ENCODE measurements at places on chromosomes 4 and X.

DNA sequence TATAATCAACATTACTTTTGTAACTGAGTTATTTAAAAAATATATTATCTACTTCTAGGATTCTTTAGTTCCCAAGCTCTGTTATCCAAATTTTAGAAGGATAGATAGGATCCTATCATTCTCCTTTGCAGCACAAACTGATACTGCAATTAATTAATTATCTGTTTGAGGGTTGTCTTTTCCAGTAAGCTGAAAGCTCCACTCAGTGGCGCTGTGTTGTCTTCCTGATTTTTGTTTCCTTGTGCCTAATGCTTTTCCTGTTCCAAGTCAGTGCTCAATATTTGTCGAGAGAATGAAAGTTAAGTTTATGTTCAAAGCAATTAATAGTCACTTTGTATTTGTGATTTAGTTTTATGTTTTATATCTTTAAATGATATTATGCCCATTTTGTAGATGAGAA lies 107.4 kb upstream of the ANK2 start:
- no peak overlapping the region for H3K27ac ChIP-seq
- H3K4me3 ChIP-seq, result no peak overlapping the region
- H3K36me3 ChIP-seq, result no peaks in the 10 kb centered on the region
- peaks cover 11% of the 10 kb centered on the region for H3K27me3 ChIP-seq
- DNase-seq, result no peak

DNA sequence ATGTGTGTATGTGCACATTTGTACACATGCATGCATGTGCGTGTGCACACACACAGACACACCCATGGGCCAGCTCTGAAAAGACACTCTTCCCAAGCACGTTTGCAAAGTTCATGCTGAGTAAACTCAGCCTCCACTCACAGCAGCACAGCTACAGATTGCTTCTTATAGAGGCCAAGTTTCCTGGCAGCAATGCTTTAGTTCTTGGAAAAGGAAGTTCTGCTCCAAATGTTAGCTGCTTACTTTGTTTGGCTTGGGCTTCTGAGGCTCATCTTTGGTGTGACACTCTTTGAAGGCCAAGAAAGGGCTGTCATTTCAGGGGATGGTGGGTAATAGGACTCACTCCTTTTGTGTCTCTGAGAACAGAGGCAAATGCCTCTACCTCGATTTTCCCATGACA lies 6.6 kb downstream of the PLP1 start:
- H3K36me3 ChIP-seq, result no peaks in the 10 kb centered on the region
- peaks cover 1% of the 10 kb centered on the region for H3K27me3 ChIP-seq
- no peak overlapping the region for H3K4me3 ChIP-seq
- no peak overlapping the region for H3K27ac ChIP-seq

- H3K36me3 ChIP-seq, result no peaks in the 10 kb centered on the region
- no peak overlapping the region for H3K4me3 ChIP-seq
- no peak overlapping the region for H3K27ac ChIP-seq
- no peaks in the 10 kb centered on the region for H3K4me1 ChIP-seq
- H3K27me3 ChIP-seq, result peaks cover 5% of the 10 kb centered on the region
Measured at GRCh38 chr4:150012851-150013360, 65.3 kb upstream of the DCLK2 start.

- H3K27ac ChIP-seq, result no peak overlapping the region
- no peak overlapping the region for H3K4me3 ChIP-seq
- no peaks in the 10 kb centered on the region for H3K27me3 ChIP-seq
- no peaks in the 10 kb centered on the region for H3K4me1 ChIP-seq
Measured at GRCh38 chrX:130626521-130626920, 224.7 kb downstream of the RBMX2 start.

DNA sequence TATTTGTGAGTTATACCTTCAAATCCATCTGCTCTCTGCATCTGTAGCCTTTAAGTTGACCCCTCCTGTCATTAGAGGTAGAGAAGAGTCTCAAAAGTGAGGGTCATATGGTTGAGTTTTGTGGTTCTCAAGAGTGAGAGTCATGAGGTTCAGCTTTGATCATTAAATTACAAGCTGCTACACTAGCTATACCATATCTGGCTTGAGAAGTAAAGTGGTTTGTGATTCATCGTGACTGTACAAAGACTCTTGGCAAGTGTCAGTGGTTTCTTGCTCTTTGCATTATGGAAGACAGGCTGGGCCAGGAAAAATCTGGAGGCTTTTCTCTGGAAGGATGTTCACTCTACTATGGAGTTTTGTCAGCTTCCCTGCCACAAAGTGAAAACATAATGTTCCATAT lies 170.6 kb downstream of the ZC4H2 start:
- peaks cover 4% of the 10 kb centered on the region for H3K4me1 ChIP-seq
- H3K4me3 ChIP-seq, result no peak overlapping the region
- no peaks in the 10 kb centered on the region for H3K27me3 ChIP-seq
- no peak overlapping the region for H3K27ac ChIP-seq
- no peaks in the 10 kb centered on the region for H3K36me3 ChIP-seq

DNA sequence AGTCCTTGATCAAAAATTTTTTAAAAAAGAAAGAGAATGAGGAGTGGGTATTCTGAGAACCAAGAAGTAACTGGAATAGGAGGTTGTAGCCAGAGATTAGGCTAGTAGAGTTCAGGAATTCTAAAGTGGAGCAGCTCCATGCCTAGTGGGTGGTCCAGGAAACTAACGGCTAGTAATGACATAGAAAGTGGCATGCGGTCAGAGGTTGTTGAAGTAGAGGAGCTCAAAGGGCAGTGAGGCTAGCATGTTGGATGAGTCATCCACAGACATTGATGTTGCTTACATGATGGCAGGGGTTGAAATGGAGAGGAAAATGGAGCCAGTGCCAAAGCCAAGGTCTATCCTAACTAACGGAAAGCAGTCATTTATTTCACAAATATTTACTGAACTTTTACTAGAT lies 42.1 kb downstream of the TEX13B start:
- no peak overlapping the region for H3K4me3 ChIP-seq
- peaks cover 4% of the 10 kb centered on the region for H3K27me3 ChIP-seq
- DNase-seq, result no peak
- H3K36me3 ChIP-seq, result peaks cover 2% of the 10 kb centered on the region
- no peaks in the 10 kb centered on the region for H3K4me1 ChIP-seq
- H3K27ac ChIP-seq, result no peak overlapping the region

DNA sequence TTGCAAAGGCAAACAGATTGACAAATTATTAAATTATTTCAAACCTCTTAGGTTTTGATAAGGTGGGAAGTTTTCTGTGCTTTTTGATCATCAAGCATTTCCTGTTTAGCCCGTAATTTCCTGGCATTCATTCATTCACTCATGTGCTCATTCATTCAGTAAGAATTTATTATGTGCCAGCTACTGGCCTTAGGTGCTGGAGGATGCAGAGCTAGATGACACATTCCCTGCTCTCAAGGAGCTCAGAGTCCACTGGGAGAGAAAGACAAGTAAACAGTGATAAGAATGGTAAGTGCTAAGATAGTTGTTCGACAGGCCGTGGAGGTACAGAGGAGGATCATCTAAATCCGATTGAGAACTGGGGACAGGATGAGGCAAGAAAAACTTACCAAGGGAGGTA lies 153.0 kb downstream of the DCTD start:
- no peaks in the 10 kb centered on the region for H3K27me3 ChIP-seq
- H3K4me3 ChIP-seq, result no peak overlapping the region
- DNase-seq, result no peak
- H3K27ac ChIP-seq, result no peak overlapping the region
- no peaks in the 10 kb centered on the region for H3K36me3 ChIP-seq

- no peak overlapping the region for H3K4me3 ChIP-seq
- no peaks in the 10 kb centered on the region for H3K27me3 ChIP-seq
Measured at GRCh38 chr4:74206088-74206825, 48.3 kb downstream of the MTHFD2L start.

GRCh38 chr4:176588436-176588835 lies 204.3 kb downstream of the VEGFC start:
- H3K4me1 ChIP-seq, result no peaks in the 10 kb centered on the region
- no peak overlapping the region for H3K4me3 ChIP-seq
- H3K27me3 ChIP-seq, result no peaks in the 10 kb centered on the region
- no peak overlapping the region for H3K27ac ChIP-seq
- H3K36me3 ChIP-seq, result no peaks in the 10 kb centered on the region

- H3K4me1 ChIP-seq, result peaks cover 11% of the 10 kb centered on the region
- peak overlapping the region; percentile 40 for H3K4me3 ChIP-seq
- H3K27me3 ChIP-seq, result peaks cover 77% of the 10 kb centered on the region
Measured at GRCh38 chr4:173499658-173500535, 30.1 kb downstream of the HAND2 start.

DNA sequence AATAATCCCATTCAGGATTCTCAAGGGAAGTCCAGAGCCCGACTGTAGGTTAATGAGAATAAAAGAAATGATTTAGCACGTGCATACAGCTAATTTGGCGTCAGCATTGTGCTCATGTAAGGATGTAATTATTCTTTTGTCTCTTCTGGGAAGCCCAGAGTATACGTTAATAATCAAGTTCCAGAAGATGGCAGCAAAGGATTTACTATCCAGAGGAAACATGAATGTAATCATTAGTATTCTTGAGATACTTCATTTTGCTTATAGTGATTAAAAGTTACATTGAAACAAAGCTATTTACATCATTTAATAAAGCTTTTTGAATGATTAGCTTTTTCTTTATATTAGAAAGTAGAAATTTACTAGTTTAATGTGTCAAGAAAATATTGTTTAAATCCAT lies 27.1 kb upstream of the MAP9 start:
- no peaks in the 10 kb centered on the region for H3K36me3 ChIP-seq
- no peak overlapping the region for H3K27ac ChIP-seq
- H3K27me3 ChIP-seq, result peaks cover 5% of the 10 kb centered on the region
- no peak overlapping the region for H3K4me3 ChIP-seq

DNA sequence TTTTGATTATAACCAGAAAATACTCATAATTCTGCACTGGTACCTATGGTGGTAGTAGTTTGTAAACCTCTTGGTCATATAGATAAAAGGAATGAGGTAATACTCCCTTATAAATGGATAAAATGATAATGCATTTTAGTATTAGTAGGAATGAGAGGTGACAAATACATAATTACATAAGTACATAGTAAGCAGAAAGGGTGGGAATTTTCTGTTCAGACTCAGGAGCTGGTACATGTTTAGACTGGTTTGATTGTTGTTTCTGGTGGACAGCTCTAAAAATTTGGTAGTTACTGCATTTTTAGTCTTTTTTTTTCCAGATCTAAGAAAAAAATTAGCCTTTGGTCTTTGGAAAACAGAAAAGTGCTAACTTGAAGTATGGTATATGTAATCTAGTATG lies 70.4 kb upstream of the AGA start:
- no peak overlapping the region for H3K27ac ChIP-seq
- no peak overlapping the region for H3K4me3 ChIP-seq

DNA sequence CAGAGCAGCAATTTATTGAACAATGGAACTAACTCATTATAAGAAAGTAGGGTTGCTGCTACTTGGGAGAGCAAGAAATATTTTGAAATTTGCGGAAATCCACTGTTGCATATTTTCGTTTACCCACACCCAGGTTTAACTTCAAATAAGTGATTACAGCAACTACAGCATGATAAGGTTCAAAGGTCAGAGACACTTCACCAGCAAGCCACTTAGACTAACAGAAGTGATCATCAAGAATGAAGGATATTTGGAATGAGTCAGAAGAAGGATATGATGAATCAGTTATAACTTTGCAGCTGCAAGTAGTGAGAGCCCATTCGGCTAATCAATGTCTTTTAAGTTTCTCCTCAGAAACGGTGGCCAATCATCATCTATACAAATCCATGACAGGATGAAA lies 199.3 kb downstream of the TMA16 start:
- H3K27ac ChIP-seq, result no peak overlapping the region
- no peaks in the 10 kb centered on the region for H3K27me3 ChIP-seq
- H3K4me1 ChIP-seq, result no peaks in the 10 kb centered on the region
- H3K4me3 ChIP-seq, result no peak overlapping the region

DNA sequence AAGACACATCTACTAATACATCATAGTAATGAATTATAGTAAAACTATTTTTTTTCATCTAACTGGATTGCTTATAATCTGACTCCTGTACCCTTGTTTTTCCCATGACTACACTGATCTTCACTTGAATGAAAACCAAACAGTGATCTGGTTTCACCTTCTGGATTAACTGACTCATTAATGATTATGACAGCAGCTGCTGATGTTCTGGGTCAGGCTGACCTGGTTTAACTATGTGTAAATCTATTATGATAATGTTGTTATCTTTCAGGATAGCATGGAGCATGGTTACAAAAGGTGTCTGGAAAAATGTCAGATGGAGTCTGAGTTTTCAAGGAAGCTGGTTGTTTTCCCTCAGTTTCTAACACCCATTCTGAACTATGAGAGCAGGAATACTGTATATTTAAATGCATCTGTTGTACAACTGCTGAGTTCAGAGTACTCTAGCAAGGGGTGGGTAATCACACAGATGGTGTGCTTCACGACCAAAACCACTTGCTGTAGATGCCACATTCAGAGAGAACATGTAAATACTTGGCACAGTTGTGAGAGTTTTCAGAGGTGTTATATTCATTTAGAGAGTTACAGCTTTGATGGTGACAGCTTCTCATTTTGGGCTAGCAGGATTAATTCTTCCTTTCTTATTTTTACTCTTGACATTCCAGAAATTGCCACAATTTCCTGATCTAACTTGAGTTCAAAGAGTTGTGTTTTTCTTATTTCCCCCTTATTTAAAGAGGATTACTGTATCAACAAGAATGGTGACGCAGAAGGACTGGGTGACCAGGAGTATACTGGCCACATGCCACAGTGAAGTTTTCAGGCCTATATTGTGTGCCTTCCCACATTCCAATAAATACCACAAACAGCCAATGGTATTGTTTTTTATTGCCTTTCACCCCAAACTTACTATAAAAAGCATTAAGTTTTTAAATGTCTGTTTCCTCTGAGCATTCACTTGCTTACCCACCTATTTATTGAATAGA lies 249.7 kb upstream of the TET2 start:
- H3K4me1 ChIP-seq, result no peaks in the 10 kb centered on the region
- no peak overlapping the region for H3K27ac ChIP-seq
- DNase-seq, result no peak
- H3K4me3 ChIP-seq, result no peak overlapping the region
- peaks cover 9% of the 10 kb centered on the region for H3K27me3 ChIP-seq

DNA sequence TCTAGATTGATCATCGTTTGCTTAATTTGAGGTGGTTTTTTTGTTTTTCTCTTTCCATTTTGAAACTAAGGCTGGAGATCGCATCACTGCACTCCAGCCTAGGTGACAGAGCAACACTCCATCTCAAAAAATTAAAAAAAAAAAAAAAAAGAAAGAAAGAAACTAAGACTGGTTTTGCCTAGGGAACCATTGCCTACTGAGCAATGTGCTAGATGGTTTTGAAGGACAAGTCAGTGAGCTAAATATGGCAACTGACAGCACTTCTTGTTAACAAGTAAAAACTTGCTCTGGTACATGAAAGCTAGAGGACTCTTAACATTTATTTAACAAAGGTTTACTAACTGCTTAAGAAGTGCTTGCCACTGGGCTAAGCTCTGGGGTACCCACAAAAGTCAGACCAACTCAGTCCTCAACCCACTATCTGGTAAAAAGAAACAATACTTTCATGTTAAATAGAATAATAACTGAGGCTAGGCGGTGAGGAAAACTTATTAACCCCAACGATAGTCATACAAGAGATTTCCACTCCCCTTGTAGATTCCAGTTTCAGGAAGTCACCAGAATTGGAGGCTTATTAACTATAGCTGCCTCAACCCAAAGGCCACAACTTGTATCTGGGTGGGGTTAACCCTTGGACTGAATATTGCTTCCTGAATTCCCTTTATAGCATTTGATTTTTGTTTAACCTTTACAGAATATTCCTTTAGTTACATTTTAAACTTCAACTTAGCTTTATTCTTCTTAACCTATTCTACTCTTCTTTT lies 111.6 kb downstream of the FRYL start:
- no peaks in the 10 kb centered on the region for H3K27me3 ChIP-seq
- H3K27ac ChIP-seq, result no peak overlapping the region
- H3K36me3 ChIP-seq, result peaks cover 22% of the 10 kb centered on the region

Data from activated CD4-positive, alpha-beta T cell treated with anti-CD3 and anti-CD28 coated beads, Interleukin-2, amount 10 ng/mL, durations not matched to agents 7 days and 5 days (primary cell).